ENCODE measurements at places on chromosomes 5 and 9. TPM values are rescaled to one million over a fixed set of nuclear protein-coding genes. Genes with fewer than 3 reads are reported as not detected.
A peak's percentile ranks its signal among the peaks of the same experiment; 100 is the strongest.

The NPR2 gene
- 19.2 TPM for total RNA-seq

The TXNDC15 gene
- 33.8 TPM for total RNA-seq

The TTC23L gene
- total RNA-seq = 0.76 TPM

The ZMYND19 gene
- total RNA-seq = 31.7 TPM

The PALM2AKAP2 gene
- not detected for total RNA-seq

The STING1 gene
- total RNA-seq = 79.6 TPM

DNA sequence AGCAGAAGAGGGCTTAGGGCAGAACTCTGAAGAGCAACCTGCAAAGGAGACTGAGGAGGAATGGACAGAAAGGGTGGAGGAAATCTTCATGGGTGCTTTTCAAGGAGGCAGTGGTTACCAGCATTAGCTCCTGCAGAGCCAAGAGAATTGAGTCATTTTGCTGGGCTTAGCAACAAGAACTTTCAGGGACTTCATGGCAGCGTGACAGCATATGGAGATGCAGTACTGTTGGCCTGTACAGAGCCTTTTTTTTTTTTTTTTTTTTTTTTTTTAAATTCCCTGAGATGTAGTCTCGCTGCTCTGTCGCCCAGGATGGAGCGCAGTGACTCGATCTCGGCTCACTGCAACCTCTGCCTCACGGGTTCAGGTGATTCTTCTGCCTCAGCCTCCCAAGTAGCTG is 296.0 kb upstream of the DMRT1 start:
- DNase-seq = no peak

DNA sequence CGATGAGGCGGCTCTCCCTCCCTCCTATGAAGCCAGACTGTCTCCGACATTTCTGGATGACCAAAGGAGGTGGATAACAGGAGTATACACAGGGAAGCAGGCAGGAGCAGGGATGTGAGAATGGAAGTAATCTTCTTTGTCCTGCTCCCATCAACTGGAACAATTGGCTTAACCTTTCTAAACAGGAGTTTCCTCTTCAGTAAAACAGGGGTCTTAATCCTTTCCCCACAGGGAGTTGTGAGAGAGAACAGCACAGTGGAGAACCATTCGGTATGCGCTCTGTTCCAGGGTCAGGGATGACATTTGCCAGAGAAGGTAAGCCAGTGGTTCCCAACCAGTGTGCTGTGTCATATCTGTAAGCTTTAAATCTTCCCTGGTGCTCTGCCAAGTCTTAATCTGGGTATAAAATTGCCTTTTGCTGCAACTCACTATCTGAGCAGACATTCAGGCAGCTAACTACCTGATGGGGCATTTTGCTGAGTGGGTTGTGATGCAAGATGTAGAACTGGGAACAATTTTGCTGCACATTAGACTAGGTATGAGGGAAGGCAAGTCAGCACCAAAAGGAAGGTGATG is 294.8 kb upstream of the KIF2A start:
- DNase-seq = no peak

DNA sequence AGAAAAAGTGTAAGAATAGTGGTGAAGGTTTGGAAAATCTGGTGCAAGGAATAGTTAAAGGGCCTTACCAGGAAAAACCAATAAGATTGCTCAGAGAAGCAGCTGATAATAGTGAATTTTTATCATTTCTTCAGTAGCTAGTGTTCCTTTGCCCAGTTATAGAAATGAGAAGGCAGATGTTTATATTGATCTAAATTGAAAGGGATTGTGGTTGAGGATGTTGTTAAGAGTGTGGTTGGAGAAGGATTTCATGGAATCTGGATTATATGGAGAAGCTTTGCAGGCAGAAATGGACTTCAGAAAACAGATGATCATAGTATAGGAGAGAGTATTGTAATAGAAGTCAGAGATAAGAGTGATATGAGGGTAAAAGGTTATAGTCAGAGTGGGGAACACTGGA is 102.6 kb downstream of the XRCC4 start:
- no peak for DNase-seq

DNA sequence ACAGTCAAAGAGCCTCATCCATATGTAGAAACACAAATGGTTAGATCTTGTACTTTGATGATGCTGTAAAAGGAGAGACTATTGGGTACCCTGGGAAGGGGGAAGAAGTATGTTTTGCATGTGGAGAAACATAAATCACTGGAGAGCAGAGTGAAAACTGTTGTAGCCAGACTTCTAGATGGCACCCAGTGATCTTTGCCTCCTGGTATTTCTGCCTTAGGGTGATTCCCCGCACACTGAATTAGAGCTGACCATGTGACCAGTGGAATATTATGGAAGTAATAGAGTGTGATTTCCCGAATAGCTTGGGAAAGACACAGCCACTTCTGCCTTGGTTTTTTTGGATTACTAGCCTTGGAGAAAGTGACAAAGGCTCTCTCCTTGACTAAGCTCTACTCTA is 174.3 kb downstream of the LPAR1 start:
- no peak for DNase-seq

DNA sequence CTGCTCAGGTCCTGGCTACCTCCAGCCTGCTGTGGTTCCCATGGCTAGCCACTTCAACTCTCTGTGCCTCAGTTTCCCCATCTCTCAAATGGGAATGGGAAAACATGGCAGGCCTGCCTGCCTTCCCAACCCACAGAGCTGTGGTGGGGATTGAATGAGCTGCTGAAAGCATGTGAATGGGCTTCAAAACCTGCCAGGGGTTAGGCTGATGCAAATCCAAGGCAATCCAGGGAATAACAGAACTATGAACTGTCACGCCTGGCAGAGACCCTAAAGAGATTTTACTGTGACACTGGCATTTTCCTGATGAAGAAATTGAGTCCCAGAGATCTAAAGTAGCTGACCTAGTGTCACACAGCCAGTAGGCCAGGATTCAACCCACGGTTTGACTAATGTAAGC is 29.9 kb upstream of the TCF7 start:
- no peak for DNase-seq

- DNase-seq = peak; percentile 21
Observed at GRCh38 chr5:54904425-54904824, 81.0 kb downstream of the ESM1 start.

DNA sequence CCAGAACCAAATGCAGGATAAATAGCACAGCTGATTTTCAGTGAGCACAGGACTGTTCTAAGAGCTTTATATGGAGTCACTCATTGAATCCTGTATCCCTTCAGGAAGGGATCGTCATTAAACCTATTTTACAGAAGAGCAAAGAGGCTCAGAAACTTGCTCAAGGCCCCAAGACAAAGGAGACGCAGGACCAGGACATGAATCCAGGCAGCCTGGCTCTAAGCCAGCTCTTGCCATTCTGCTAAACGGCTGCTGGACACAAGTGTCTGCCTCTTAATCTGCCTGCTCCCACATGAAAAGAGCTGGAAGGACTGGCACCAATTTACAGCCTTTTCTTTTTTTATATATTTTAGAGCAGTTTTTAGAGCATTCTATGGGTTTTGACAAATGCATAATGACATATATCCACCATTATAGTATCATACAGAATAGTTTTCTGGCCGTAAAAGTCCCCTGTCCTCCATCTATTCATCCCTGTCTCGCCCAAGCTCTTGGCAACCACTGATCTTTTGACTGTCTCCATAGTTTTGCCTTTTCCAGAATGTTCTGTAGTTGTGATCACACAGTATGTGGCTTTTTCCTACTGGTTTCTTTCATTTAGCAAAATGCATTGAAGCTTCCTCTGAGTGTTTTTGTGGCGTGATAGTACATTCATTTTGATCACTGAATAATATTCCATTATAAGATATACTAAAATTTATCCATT is 37.5 kb downstream of the RETREG1 start:
- no peak for DNase-seq

DNA sequence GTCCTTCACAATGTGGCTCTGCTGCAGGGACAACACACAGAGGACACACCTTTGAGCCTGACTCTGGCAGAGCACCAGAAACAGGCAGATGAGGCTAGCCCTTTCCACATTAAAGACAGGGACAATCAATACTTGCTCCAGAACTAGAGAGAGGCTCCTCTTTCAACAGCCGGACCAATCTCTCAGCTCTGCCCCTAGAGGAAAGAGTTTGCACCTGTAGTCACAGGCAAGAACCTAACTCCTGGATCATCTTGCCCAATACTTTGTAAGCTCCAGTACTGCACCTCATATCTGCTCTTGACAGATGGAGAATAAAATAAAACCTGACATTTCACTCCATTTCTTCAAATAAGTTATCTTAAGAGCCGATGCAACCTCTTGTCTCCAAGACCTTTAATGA is 52.1 kb downstream of the EPB41L4A start:
- DNase-seq = peak; percentile 44

DNA sequence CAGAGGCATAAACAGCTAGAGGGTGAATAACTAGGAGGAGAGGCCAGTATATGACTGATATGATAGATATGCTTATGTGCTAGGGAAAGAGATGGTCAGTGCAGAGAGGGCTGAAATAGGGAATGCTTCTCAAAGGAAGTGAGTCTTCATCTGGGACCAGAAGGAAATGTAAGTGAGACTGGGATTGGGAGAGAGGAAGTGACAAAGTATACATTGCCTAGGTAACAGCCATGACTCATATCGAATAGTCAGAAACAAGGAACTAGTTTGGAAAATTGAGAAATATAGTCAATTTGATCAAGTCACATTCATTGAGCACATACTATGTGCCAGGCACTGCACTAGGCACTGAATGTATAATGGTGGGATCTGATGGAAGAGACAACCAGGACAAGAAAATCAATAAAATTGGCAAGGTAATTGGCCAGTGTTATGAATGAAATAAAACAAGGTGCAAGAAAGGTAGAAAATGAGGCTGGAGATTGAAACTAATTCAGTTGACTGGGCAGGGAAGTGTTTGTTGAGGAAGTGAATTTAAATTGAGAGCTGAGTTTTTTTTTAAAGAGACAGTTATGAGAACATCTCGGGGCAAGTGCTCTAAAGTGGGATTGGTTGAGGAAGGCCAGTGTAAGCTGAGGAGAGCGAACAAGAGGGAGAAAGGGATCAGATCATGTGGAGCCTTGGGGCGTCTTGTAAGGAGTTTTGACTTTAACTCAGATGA is 4.3 kb downstream of the ERAP2 start:
- no peak for DNase-seq

DNA sequence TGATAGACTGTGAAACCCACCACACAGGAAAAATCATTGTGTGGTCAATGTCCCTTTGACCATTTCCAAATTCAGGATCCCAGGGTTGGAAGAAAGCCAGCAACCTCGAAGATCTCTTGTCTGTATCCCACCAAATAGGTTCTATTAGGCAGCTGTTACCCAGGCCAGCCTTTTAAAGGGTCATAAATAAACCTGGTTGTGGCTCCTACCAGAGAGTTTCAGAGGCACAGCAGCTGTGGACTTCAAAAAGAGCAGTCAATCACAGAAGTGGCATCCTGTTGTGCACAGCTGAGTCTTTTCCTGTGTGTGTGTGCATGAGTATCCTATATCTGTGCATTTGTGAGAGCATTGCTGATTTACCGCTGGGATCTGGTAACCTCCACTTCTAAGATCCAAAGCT is 23.7 kb upstream of the OR2S2 start:
- no peak for DNase-seq

DNA sequence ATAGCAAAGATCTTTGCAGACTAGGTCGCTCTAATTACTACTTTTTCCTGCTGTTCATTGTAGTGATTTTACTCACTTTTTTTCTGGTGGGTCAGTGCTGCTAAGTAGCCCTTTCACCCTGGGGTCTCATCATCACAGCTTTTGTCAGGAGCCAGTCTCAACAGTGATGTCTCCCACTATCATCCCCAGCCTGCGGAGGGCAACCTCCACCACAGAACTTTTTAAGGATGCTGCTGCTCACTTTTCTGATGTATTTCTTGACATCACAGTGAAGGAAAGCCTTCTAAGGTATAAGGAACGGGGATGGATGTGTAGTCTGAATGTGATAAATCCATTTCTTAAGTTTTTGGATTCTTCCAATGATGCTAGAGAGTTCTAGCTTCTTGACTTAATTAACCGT is 242.5 kb upstream of the RIOK2 start:
- DNase-seq = no peak

- no peak for DNase-seq
Observed at GRCh38 chr9:93280661-93281259, 96.8 kb downstream of the WNK2 start.

- no peak for DNase-seq
Observed at GRCh38 chr5:149132474-149132873, 8.8 kb upstream of the ABLIM3 start.

DNA sequence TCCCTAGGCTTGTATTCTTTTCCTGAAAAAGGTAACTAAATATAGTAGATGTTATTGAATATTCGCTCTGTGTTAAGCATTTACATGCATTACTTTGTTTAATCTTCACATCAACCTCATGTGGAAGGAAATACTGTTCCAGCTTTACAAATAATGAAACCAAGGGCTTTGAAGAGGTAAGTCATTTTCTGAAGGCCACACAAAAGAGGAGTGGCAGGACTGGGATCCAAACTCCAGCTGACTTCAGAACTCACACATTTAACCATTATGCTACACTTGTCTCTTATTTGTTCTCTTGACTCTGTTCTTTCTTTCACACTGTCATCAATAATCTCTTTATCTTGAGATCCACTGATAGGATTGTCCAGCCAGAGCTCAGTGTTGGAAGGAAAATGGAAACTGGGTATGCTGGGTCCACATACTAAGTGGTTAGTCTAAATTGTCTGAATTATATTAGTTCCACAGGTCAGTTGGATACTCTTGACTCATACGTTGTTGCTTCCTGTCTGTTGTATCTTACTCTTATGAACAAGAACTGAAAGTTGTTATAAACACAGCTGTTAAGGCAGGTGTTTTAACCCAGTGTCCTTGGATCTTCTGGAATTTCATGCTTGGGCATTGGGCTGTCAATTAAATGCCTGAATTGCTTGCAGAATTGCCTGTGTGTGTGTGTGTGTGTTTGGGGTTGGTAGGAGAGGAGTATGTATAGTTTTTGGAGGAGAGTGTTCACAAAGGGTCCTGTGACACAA is 65.6 kb downstream of the TLE4 start:
- no peak for DNase-seq

DNA sequence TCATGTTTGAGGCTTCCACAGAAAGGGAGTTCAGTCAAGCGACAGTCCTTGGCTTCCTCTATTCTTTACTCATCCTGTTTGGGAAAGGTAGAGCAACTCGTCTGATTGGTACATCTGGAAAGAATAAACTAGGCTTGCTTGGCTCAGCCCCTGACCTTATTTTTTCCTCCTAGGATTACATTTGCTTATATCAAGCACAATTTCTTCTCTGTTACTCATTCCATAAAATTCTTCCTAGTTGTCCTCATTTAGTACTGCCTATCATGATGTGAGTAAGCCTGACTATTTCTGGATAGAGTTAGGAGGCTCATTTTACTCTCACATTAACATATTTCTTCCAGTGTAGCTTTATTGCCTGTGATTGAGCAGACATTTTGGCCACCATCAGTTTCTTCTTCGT is 10.9 kb upstream of the CARNMT1 start:
- no peak for DNase-seq

DNA sequence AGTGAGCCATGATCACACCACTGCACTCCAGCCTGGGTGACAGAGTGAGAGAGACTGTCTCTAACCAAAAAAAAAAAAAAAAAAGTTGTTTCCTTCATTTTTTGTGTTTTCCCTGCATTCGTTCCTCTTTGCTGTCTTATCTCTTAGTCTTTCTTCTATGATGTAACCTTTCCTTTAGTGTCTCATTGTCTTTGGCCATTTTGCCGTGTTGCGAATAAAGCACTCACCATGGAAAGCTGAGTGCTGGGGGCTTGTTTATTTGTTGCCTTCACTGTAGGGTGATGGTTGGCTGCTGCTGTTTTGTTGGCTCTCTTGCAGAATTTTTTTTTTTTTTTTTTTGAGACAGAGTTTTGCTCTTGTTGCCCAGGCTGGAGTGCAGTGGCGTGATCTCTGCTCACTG is 7.7 kb downstream of the EHMT1 start:
- no peak for DNase-seq

- DNase-seq = no peak
Observed at GRCh38 chr5:138338411-138339090, 485 bp downstream of the FAM53C start.

Measured in Calu3 (cell line).